Smooth muscle cell of the brain vasculature (primary cell): ENCODE measurements at places on chromosomes 3 and 15.

GRCh38 chr15:98943051-98943508, 64.5 kb downstream of the PGPEP1L start:
- DNase-seq = no peak

- no peak for DNase-seq
Measured at GRCh38 chr15:41790756-41791546, 16.7 kb downstream of the MAPKBP1 start.

DNA sequence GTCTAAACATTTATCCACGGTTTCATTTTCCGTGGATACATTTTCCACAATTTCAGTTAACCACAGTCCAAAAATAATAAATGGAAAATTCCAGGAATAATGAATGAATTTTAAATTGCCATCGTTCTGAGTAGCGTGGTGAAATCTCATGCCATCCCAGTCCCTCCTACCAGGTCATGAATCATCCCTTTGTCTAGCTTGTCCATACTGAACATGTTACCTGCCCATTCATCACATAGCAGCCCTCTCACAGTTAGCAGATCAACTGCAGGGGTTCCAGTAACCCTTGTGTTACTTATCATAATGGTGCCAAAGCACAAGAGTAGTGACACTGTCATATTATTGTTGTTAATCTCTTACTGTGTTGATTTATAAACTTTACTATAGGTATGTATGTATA, 124.5 kb downstream of the GSK3B start:
- DNase-seq = no peak

DNA sequence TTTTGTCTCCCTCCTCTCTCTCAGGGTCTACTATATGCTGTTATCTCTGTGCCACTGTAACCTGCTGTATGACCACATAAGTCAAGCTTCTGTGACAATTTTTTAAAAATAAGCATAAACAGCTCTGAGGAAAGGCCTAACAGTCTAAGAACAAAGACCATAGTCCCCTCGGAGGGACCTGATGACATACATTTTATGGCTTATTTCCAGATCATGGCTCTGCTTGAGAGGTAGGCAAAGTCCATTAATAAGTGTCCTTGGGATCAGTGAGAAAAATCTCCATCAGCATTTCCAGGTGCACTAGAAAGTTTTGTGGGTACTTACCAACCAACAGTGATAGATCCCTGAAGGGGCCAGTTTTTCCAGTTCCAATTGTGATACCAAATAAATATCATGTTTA, 123.8 kb downstream of the TNIK start:
- no peak for DNase-seq

GRCh38 chr15:98977441-98977840, 30.2 kb downstream of the PGPEP1L start:
- no peak for DNase-seq

DNA sequence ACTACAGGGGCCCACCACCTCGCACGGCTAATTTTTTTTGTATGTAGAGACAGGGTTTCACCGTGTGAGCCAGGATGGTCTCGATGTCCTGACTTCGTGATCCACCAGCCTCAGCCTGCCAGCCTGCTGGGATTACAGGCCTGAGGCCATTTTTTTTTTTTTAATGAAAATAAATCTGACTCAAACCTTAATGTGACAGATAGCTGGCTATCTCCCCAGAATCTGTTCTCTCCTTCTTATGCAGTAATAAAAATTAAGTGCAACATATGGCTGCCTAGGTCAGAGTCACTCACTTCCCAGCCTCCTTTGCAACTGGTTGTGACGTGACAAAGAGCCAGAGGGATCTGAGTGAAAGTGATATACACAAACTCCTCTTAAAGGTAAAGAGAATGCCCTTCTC, 53.0 kb downstream of the ZNF148 start:
- DNase-seq = no peak

DNA sequence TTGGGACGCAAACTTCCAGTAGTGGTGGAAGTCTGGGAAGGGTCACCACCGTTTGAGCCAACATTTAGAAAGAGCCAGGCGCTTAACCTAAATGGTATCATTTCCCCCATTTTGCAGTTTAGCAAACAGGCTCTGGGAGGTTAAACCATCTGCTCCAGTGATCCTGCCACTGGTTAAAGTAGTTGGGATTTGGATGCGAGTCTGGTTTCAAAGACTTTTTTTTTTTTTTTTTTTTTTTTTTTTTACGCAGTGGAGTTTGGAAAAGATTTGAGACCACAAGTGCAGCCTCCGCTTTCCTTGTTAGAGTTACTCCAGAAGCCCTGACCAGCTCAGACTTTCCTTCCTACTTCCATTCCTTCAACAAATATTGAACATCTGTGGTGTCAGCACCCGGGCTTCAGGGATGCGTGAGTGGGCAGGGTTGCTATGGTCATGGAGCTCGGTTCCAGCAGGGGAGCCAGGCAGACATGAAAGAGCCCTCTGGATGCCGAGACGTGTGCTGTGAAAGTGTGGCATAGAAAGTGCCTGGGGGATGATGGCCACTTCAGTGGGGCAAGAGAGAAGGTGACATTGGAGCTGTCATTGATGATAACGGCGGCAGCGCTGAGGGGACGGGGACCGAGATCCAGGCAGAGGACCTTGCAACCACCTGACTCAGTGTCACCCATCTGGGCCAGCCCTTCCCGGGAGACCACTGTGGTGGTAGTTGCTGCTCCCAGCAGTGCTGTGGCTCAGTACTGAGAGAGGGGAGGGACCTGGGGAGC, 1.1 kb upstream of the RNU6-1 start:
- no peak for DNase-seq

GRCh38 chr3:172065967-172066762, 26.8 kb downstream of the FNDC3B start:
- DNase-seq = no peak

GRCh38 chr3:184553385-184553784, 8.2 kb upstream of the EPHB3 start:
- no peak for DNase-seq
